Heart right ventricle (tissue), 16 donors: ENCODE measurements at places on chromosomes 7 and 10. TPM values are rescaled to one million over a fixed set of nuclear protein-coding genes. Genes with fewer than 3 reads are reported as not detected.

- H3K27me3 ChIP-seq: no peaks in the 10 kb centered on the region
- H3K36me3 ChIP-seq: no peaks in the 10 kb centered on the region
- H3K4me1 ChIP-seq: peaks cover 21% of the 10 kb centered on the region
- no peak overlapping the region for H3K4me3 ChIP-seq
- no peak for DNase-seq
Measured at GRCh38 chr7:29342761-29343160, 148.2 kb downstream of the CHN2 start.

Gene SVIL
- total RNA-seq: 594 TPM

Gene GIMAP4
- 36.4 TPM for total RNA-seq

- no peaks in the 10 kb centered on the region for H3K36me3 ChIP-seq
- no peak overlapping the region for H3K27ac ChIP-seq
- H3K4me1 ChIP-seq: peaks cover 11% of the 10 kb centered on the region
- no peak overlapping the region for H3K4me3 ChIP-seq
- no peaks in the 10 kb centered on the region for H3K27me3 ChIP-seq
- DNase-seq: no peak
Measured at GRCh38 chr10:124387078-124387874, 31.4 kb downstream of the OAT start.

GRCh38 chr10:42475168-42476098 lies 162.9 kb downstream of the ZNF33B start:
- peaks cover 20% of the 10 kb centered on the region for H3K27me3 ChIP-seq
- H3K4me3 ChIP-seq: no peak overlapping the region
- DNase-seq: peak; percentile 20
- peaks cover 7% of the 10 kb centered on the region for H3K4me1 ChIP-seq

DNA sequence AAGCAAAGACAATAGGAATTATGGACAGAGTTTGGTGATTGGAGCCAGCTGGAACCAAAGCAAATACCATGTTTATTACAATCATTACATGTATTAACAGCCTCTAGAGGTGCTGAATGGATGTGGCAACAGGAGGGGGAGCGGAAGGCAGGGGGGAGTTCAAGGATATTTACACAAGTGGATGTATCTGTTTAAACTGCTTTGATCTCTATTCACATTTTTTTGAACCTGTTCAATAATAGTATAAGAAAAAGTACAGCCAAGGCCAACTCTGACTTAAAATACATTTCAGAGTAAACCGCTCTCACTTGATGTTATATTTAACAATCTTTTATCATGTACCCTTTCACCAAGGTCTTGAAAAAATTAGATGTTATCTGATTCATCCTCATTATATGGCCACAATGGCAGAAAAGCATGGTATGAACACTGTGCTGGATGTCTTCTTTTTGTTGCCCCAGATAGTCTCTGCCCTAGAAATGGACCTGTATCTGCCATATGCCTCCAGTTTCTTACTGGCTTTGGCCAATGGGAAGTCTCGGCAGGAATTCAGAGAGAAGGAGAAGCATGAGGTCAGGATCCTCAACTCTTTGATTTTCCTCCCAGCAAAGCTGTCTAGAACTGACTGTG lies 88.2 kb upstream of the FAM133B start:
- H3K36me3 ChIP-seq: no peaks in the 10 kb centered on the region
- peaks cover 8% of the 10 kb centered on the region for H3K4me1 ChIP-seq
- no peak overlapping the region for H3K27ac ChIP-seq
- no peaks in the 10 kb centered on the region for H3K27me3 ChIP-seq

DNA sequence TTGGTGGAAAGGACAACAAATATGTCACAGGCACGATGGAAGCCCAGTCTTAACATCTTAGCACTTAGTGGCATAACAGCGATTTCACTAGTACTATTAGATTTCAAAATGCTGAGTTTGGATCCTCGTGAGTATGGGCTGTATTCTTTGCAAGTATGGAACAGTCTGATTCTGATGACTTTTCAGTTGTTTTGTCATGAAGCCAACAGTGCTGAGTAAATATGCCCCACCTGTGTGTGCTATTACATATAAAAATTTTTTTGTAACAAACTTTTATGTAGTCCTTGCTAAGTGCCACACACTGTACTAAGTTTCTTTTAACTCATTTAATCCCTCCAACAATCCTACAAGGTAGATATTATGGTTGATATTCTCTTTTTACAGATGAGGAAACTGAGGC lies 30.8 kb downstream of the MTURN start:
- H3K27me3 ChIP-seq: no peaks in the 10 kb centered on the region
- no peak overlapping the region for H3K27ac ChIP-seq
- no peak for DNase-seq
- peaks cover 59% of the 10 kb centered on the region for H3K4me1 ChIP-seq

GRCh38 chr7:69837387-69838068 lies 239.3 kb downstream of the AUTS2 start:
- no peaks in the 10 kb centered on the region for H3K4me1 ChIP-seq
- H3K4me3 ChIP-seq: no peak overlapping the region
- H3K27me3 ChIP-seq: no peaks in the 10 kb centered on the region
- DNase-seq: no peak
- no peaks in the 10 kb centered on the region for H3K36me3 ChIP-seq
- no peak overlapping the region for H3K27ac ChIP-seq

GRCh38 chr10:132538790-132539421 lies 1.3 kb downstream of the INPP5A start:
- H3K4me3 ChIP-seq: peak overlapping the region; percentile 72
- peaks cover 67% of the 10 kb centered on the region for H3K4me1 ChIP-seq
- H3K27ac ChIP-seq: peak overlapping the region; percentile 84
- H3K36me3 ChIP-seq: no peaks in the 10 kb centered on the region
- no peak for DNase-seq

DNA sequence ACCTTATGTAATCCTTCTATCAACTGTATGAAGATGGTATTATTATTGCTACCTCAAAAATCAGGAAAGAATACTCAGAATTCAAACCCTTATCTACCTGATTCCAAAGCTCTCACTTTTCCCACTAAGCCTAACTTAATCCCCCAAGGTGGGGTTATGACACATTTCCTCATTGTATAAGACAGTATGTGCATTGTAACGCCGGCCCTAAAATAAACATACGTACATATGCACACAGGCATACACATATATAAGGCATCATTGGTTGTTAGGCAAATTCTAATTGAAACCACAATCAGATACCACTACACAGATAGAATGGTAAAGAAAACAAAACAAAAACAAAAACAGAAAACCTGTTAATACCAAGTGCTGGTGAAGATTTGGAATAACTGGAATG lies 556.5 kb downstream of the INHBA start:
- no peaks in the 10 kb centered on the region for H3K36me3 ChIP-seq
- DNase-seq: no peak
- H3K27me3 ChIP-seq: no peaks in the 10 kb centered on the region
- no peak overlapping the region for H3K4me3 ChIP-seq

Gene GATA3
- total RNA-seq: 1.6 TPM

- DNase-seq: no peak
- H3K4me1 ChIP-seq: no peaks in the 10 kb centered on the region
- H3K27ac ChIP-seq: no peak overlapping the region
- H3K4me3 ChIP-seq: no peak overlapping the region
Measured at GRCh38 chr10:22443175-22443901, 98.0 kb downstream of the SPAG6 start.

Gene TEX47
- not detected for total RNA-seq

DNA sequence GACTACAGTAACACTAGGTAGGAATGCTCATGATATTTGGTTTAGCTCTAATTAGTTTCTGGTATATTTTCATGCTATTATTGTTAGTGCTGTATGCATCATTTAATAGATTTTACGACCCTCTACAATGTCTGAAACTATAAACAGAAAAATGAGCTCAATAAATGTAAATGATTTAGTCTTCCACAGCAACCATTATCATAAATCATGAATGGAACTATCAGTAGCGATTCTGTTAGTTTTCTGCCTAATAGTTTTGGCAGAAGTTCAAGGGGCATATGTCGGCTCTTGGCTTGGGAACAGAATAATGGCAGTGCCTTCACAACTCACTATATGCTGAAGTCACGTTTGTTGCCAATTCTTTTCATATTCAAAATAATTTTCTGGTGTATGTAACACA lies 494.8 kb downstream of the PARD3 start:
- no peak overlapping the region for H3K27ac ChIP-seq
- no peaks in the 10 kb centered on the region for H3K36me3 ChIP-seq
- H3K4me1 ChIP-seq: peaks cover 21% of the 10 kb centered on the region
- no peak overlapping the region for H3K4me3 ChIP-seq

DNA sequence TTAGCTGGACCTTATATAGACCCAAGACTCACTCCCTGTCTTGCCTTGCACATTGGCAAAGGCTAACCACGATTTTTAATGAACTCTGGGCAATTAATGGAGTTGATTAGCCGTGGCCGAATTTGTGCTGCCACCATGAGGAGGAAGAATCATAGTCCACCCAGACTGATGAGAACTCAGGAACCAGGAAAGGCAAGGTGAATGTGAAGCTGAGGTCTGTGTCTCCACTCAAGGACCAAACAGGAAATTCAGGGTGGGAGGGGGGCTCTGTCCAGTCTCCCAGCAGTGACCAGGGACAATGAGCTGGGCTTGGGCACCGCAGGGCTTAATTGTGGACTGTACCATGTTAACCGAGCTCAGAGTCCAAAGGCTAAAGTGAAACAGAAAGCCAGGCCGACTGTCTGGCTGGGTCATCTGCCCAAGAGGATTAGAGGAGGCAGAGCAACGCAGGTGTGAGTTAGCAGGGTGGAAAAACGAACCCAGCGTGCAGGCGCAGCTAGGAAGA lies 127.0 kb upstream of the JCAD start:
- no peaks in the 10 kb centered on the region for H3K27me3 ChIP-seq
- peak overlapping the region; percentile 27 for H3K4me3 ChIP-seq
- DNase-seq: peak; percentile 24
- H3K27ac ChIP-seq: peak overlapping the region; percentile 69
- H3K4me1 ChIP-seq: peaks cover 4% of the 10 kb centered on the region

DNA sequence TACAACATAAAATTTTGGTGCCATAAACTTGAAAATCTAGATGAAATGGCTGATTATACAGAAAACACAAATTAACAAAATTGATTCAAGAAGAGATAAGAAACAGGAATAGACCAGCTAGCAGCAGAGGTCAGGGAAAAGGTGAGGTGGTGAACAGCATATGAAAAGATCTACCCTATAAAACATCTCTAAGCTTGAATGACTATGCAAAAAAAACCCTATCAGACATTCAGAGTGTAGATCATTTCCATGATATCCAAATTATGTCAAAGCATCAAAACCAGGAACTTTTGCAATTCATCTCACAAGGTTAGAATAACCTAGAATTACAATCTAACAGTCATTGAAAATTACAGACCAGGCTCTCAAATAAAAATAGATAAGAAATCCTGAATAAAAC lies 14.6 kb upstream of the BPGM start:
- H3K27ac ChIP-seq: no peak overlapping the region
- DNase-seq: no peak
- no peaks in the 10 kb centered on the region for H3K36me3 ChIP-seq
- H3K27me3 ChIP-seq: peaks cover 12% of the 10 kb centered on the region

Gene LRRC4
- total RNA-seq: 4.7 TPM

Gene EIF3B
- 76.8 TPM for total RNA-seq

DNA sequence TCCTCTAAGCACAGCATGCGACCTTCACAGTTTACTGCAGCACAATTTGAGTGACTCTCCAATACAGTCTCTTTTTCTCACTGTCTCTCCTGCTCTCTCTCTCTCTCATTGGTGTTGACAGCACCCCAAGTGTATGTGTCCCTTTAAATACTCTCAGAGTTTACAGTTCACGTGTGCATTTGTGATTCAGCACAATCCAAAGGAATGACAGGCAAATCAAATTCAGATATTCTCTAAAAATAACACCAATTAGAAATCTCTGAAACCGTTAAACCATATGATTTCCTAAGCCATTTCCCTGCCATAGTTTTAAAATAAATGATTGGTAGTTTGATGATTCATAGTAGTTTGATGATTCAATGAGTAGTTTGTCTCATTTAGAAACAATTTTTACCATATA lies 104.0 kb upstream of the GAD2 start:
- DNase-seq: no peak
- no peaks in the 10 kb centered on the region for H3K4me1 ChIP-seq
- H3K27ac ChIP-seq: no peak overlapping the region

- no peak overlapping the region for H3K27ac ChIP-seq
- H3K4me1 ChIP-seq: no peaks in the 10 kb centered on the region
- DNase-seq: no peak
- no peaks in the 10 kb centered on the region for H3K27me3 ChIP-seq
Measured at GRCh38 chr7:21773326-21773725, 172.4 kb downstream of the CDCA7L start.

DNA sequence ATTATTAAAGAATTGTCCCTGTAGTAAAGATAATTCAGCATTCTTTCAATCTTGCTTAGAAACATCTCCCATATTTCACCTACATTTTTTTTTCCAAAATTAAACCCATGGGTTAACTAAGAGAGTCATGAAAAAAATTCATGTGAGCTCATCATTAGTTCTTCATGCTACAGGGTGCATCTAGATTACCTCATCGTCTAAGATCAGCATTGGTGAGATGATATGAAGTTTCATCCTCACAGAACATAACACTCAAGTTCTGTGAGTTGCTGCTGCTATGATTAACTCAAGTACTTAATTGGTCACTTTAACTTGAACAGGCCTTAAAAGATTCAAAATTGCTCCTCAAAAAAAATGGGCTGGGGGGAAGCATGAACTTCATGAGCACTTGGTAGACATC lies 50.0 kb downstream of the RAB11FIP2 start:
- no peaks in the 10 kb centered on the region for H3K4me1 ChIP-seq
- no peaks in the 10 kb centered on the region for H3K36me3 ChIP-seq
- no peak overlapping the region for H3K27ac ChIP-seq
- H3K4me3 ChIP-seq: no peak overlapping the region
- H3K27me3 ChIP-seq: no peaks in the 10 kb centered on the region

DNA sequence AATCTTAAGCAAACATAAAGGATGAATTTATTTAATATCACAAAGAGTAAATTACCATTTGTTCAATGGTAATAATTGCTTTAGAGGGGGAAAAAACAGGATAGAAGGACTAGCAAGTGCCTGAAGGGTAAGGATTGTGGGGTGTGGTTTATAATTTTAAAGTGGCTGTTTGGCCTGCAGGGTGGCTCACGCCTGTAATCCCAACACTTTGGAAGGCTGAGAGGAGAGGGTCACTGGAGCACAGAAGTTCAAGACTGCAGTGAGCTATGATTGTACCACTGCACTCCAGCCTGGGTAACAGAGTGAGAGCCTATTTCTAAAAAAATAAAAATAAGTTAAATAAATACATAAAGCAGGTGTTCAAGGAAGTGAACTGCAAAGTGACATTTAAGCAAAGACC lies 199.9 kb upstream of the AHR start:
- no peaks in the 10 kb centered on the region for H3K27me3 ChIP-seq
- DNase-seq: no peak
- H3K4me1 ChIP-seq: no peaks in the 10 kb centered on the region
- no peak overlapping the region for H3K4me3 ChIP-seq
- no peaks in the 10 kb centered on the region for H3K36me3 ChIP-seq

GRCh38 chr7:68613405-68613804 lies 984.9 kb upstream of the AUTS2 start:
- H3K4me3 ChIP-seq: no peak overlapping the region
- no peaks in the 10 kb centered on the region for H3K4me1 ChIP-seq
- no peak overlapping the region for H3K27ac ChIP-seq
- no peaks in the 10 kb centered on the region for H3K36me3 ChIP-seq

Gene SUN3
- not detected for total RNA-seq
